MV-4-11 (cell line): ENCODE measurements at places on chromosomes 5 and 9.
A peak's percentile ranks its signal among the peaks of the same experiment; 100 is the strongest.

DNA sequence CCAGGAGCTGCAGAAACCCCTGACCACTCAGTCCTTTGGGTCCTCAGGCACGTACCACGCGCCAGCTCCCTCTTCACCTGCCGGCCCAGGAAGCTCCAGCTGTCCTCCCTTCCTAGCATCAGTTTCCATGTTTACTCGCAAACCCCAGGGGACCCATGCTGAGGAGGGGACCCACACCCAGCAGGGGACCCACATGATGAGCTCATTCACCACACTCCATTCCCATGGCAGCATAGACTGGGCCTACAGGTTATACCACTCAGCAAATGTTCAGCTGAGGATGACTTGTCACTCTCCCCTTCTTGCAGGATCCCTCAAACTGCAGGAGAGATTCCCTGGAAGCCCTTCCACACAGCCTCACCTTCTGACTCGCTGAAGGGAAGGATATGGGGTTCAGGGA is 73.5 kb upstream of the GALNT10 start:
- DNase-seq = no peak

GRCh38 chr5:171632616-171633015 is 153.0 kb upstream of the SMIM23 start:
- DNase-seq = peak; percentile 90

- no peak for DNase-seq
These were observed 56.7 kb downstream of the FAM114A2 start for GRCh38 chr5:153981905-153982605.

- DNase-seq = no peak
These were observed 41.2 kb upstream of the SYNPO start for GRCh38 chr5:150599281-150599680.

GRCh38 chr9:109401990-109402318 is 81.1 kb upstream of the EPB41L4B start:
- peak; percentile 61 for DNase-seq
